ENCODE measurements at places on chromosomes 1 and 21. TPM values are rescaled to one million over a fixed set of nuclear protein-coding genes. Genes with fewer than 3 reads are reported as not detected.
A peak's percentile ranks its signal among the peaks of the same experiment; 100 is the strongest.

GRCh38 chr1:236913371-236914037 lies 90.7 kb downstream of the MT1HL1 start:
- DNase-seq = no peak

DNA sequence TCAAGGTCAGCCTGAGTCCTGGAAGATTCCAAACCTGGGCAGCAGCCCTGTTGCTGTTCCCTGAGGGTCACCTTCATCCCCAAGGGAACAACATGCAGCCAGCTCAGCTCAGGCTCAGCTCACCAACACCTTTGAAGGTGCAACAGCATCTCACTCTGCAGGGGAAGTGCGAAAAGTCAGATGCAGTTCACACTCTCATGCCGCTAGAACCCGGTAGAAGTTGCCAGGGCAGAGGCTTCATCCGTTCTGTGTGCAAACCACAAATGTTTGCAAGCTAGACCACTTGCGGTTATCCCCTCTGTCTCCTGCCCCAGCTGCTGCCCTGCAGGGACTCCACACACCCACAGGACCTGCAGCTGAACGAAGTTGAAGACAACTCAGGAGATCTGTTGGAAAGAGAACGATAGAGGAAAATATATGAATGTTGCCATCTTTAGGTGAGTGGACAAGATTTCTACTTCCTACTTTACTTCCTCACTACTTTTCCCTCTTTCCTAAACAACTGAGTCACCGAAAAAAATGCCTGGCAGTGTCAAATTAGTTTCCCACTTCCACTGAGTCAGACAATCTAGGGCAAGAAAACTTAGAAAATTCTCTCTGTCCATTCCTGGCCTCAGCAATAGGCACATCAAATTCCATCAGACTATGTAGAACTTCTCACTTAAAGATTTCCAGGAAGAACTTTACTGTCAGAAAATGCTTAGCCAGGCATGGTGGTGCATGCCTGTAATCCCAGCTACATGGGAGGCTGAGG lies 1.8 kb upstream of the FCRL6 start:
- peak; percentile 21 for DNase-seq

GRCh38 chr1:66313429-66313828 lies 220.5 kb upstream of the SGIP1 start:
- no peak for DNase-seq

- DNase-seq = no peak
Observed at GRCh38 chr1:62309906-62310305, 9.3 kb downstream of the KANK4 start.

- no peak for DNase-seq
Observed at GRCh38 chr21:45987121-45987711, 5.6 kb downstream of the COL6A1 start.

- DNase-seq = no peak
Observed at GRCh38 chr1:170284016-170284415, 138.3 kb downstream of the NTMT2 start.

Gene CTXND2
- total RNA-seq = not detected

DNA sequence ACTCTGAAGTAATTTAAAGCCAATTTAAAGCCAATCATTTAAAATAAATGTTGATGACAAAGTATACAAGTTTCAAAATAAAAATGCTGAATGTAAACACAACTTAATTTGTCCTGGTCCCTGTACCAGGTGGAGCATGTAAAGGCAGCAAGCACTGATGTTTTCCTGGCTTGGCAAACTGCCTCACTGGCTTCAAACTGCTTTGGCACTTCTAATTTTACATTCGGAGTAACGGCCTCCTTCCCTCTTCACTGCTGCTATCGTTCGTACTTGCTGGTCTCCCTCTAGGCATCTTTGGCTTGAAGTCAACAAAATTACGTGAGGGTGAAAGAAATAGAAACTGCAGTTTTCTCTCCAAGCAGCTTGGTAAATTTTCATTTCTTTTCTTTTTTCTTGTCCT lies 287.9 kb downstream of the LTN1 start:
- no peak for DNase-seq

GRCh38 chr1:207503950-207504349 lies 8.0 kb downstream of the CR1 start:
- DNase-seq = no peak

Gene RIMS3
- total RNA-seq = 1.1 TPM

Gene CA6
- total RNA-seq = 12.3 TPM

- DNase-seq = no peak
Observed at GRCh38 chr1:33173091-33173490, 8.8 kb downstream of the TRIM62 start.

- peak; percentile 81 for DNase-seq
Observed at GRCh38 chr1:109546311-109547109, 1.9 kb upstream of the GNAI3 start.

Gene PAPPA2
- 0.52 TPM for total RNA-seq

Gene PCP4L1
- total RNA-seq = 0.39 TPM

DNA sequence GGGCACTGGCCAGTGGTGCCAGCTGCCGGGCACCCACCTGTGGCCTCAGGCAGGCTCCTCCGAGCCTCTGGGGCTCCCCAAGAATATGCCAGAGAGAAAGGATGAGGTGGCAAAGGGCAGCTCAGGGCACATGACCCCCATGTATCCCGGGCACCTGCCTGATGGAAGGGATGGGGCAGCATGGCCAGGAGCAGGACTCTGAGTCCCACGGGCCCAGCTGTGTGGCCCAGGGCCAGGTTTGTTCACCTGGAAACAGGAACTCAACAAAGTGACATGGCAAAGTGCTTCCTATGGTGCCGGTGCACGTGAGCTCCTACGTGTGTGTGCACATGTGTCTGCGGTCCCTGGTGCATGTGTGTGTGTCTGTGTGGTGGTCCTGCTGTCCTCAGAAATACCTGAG lies 9.5 kb upstream of the GPR153 start:
- no peak for DNase-seq

DNA sequence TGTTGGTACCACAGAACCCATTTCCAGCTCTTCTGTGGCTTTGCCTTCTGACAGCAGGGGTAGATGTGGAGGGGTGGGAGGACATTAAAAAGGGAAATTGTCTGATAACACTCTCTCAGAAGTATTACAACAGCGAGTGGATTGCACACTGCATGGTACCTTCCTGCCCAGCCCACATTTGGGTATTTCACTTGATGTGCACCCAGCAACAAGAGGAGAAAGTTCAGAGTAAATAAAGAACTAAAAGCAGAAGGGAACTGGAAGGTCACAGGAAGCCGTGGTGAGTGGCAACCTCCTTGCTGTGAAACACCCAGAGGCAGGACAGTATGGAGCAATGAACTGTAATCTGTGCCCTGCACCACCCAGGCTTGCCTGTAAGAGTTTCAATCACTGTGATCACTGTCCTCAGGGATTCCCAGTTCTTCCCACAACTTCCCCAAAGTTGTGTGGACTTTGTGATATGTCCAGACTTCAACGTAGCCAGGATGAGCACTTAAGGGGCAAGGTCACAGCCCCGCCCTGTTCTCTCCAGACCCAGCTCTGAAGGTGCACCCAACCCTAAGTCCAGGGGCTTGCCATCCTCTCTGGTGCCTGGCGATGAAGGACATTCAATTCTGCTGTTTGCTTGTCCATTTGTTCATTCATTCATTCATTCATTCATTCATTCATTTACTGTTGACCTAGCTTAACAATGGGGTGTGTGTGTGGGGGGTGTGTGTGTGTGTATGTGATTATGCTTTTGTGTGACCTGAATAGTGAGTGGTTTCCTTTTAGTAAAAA lies 18.7 kb upstream of the F5 start:
- peak; percentile 28 for DNase-seq

Gene CYP4Z1
- total RNA-seq = not detected

Data from activated naive CD8-positive, alpha-beta T cell treated with anti-CD3 and anti-CD28 coated beads for 36 hours (primary cell).